Stimulated activated CD4-positive, alpha-beta T cell treated with anti-CD3 and anti-CD28 coated beads, Interleukin-15, amount 100 ng/mL, for 48 hours (primary cell): ENCODE measurements at places on chromosomes 6 and 20.
A peak's percentile ranks its signal among the peaks of the same experiment; 100 is the strongest.

DNA sequence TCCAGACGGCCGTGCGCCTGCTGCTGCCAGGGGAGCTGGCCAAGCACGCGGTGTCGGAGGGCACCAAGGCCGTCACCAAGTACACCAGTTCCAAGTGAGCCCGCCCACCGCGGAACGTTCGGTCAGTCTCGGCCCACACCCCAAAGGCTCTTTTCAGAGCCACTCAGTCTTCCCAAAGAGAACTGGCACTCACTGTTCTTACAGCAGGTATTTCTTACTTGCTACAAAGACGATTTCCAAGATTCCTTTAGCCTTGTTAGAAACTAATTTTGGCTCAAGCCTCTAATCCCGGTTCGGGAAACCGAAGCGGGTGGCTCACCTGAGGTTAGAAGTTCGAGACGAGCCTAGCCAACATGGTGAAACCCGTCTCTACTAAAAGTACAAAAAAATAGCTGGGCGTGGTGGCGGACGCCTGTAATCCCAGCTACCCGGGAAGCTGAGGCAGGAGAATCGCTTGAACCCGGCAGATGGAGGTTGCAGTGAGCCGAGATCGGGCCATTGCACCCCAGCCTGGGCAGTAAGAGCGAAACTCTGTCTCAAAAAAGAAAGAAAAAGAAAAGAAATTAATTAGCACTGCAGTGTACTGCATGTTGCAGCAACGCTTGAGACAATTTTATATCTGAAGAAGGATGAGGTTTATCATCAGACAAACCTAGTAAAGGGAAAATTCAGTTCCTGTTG lies 73.1 kb downstream of the OR2B2 start:
- peak; percentile 28 for DNase-seq

GRCh38 chr20:6028818-6029217 lies 25.0 kb downstream of the LRRN4 start:
- DNase-seq: no peak

DNA sequence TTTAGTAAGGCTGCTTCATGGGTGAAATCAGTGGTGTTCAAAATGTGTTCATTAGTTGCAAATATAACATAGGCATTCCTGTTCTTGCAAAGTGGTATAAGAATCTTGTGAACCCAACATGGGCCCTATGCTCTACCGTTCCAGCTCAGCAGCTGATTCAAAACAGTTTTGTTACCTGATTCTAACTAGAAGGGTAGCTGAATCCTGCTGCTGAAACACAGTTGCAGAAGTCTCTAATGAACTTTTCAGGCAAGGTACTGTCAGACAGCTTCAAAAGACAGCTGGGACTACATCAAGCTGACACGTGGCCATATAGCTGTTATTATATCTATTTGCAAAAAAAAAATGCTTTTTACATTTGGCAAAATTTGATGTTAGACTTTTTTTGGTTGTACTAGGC lies 22.7 kb downstream of the THEMIS start:
- no peak for DNase-seq

GRCh38 chr20:8671370-8671961 lies 397.4 kb upstream of the PLCB4 start:
- DNase-seq: no peak
